ENCODE measurements at places on chromosomes 6 and 20. TPM values are rescaled to one million over a fixed set of nuclear protein-coding genes. Genes with fewer than 3 reads are reported as not detected.

- no peak for DNase-seq
These were observed 290.0 kb upstream of the SUPT3H start for GRCh38 chr6:45667766-45668165.

- DNase-seq: no peak
These were observed 38.9 kb upstream of the KCNK5 start for GRCh38 chr6:39268171-39268570.

Gene PPP1R14C
- polyA plus RNA-seq: 21.7 TPM

DNA sequence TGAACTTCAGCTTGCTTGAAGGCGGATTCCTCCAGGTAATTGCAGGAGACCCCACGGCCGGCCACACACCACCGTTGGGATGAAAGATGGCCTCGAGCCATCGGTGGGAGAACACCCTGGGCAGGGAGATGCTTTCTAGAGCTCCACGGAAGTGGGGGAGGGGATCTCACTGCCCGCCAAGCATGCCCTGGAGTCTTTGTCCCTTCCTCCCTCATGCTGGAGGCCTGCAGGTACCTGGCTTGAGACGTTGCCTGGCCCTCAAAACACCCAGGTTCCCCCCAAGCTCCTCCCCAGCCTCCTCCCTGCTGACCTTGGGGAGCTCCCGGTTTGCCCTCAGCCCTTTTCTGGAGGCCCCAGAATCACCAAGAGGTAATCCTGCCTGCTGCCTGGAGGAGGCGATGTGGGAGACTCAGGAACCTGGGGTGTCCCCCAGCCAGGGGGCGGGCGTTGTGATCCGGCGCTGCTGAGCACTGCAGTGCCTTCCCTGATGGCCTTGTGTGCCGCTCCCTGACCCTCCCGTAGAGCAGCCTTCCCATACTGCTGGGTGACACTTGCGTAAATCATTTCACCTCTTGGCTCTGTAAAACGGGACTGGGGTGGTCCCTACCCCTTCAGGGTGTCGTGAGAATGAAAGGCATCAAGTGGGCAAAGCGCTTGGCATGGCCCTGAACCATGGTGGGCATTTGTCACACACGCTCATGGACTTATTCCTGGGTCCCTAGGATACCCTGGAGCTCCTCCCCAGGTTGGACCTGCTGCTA lies 91.4 kb downstream of the CEBPB start:
- DNase-seq: no peak

Gene SLC16A10
- 30.3 TPM for polyA plus RNA-seq

Gene SCGN
- polyA plus RNA-seq: 0.22 TPM

GRCh38 chr6:21382821-21383449 lies 210.6 kb upstream of the SOX4 start:
- DNase-seq: no peak

DNA sequence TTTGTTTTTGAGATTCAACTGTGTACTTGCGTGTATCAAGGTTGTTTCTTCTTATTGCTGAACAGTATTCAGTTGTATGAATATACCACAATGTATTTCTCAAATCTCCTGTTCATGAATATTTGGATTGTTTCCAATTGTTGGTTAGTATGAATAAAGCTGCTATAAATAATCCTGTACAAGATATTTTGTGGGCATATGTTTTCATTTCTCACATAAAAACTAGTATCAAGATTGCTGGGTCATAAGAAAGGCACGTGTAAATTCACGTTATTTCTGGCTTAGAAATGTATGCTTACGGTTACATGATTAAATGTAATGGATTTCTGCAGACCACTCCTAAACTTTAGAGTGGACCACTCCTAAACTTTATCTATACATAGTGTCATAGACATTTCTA lies 96.6 kb downstream of the BTBD3 start:
- no peak for DNase-seq

Gene TOX2
- 2.7 TPM for polyA plus RNA-seq

Gene PACRG
- polyA plus RNA-seq: 14.2 TPM

- no peak for DNase-seq
These were observed 37.1 kb downstream of the PHF3 start for GRCh38 chr6:63672582-63673129.

Gene PAX1
- 0.06 TPM for polyA plus RNA-seq

Gene SPAG4
- polyA plus RNA-seq: 4.9 TPM

- no peak for DNase-seq
These were observed 182.7 kb upstream of the OLIG3 start for GRCh38 chr6:137676888-137677287.

DNA sequence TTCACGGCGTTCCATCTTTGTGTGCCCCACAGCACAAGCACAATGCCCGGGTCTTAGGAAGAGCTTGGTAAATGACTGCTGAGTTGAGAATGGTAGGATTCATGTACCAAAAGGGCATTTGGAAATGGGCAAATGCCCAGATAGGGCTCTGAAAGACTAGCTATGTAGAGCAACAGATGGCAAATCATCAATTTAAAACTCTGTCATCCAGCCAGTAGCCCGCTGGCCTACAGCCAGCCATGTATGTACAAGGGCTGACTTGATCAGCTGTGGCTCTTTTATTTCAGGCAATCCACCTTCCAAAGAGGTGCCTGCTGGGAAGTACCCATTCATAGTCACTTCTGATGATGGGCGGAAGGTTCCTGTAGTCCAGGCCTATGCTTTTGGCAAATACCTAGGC lies 35.1 kb downstream of the NT5E start:
- no peak for DNase-seq

DNA sequence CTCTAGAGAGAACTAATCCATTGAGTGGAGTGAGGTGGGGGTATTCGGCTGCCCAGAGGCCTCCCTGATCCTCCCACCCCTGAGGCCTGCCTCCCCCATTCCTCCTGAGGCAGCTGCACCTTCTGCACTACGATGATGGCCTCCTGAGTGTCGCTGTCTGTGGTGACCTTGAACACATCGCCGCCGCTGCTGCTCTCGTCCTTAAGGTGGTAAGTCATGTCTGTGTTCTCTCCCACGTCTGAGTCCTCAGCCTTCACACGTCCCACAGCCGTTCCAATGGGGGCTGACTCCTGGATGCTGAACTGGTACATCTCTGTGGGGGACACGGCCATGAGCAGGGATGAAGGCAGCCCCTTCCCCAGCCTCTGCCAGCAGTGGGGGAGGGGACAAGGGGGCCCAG lies 94.8 kb downstream of the CD40 start:
- no peak for DNase-seq

GRCh38 chr6:159119791-159120190 lies 49.4 kb upstream of the FNDC1 start:
- DNase-seq: no peak

DNA sequence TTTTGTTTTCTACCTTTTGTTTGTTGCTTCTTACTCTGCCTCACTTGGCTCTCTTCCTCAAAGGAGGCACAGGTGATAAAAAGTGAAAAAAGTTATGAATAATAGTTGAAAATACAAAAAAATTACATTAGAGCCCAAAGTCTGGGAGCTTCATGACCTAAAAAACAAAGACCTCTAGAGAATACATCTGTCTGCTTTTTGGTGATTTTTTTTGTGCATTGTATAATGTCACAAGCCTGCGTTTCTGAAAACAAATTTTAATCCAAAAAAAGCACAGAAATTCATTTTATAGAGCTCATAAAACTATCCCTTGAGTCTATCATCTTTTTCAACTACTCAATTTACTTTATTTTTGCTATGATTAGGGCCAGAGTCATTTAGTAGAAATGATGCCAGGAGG lies 41.4 kb upstream of the ARHGAP18 start:
- DNase-seq: no peak

- DNase-seq: no peak
These were observed 7.7 kb upstream of the ZNF334 start for GRCh38 chr20:46520976-46521579.

- no peak for DNase-seq
These were observed 18.5 kb downstream of the GSTA4 start for GRCh38 chr6:52976591-52977035.

GRCh38 chr6:110524305-110524704 lies 47.9 kb upstream of the SLC22A16 start:
- DNase-seq: no peak

Gene DCDC2
- polyA plus RNA-seq: 145 TPM

- no peak for DNase-seq
These were observed 11.7 kb upstream of the MAPK13 start for GRCh38 chr6:36118550-36119107.

Gene CALHM4
- polyA plus RNA-seq: 0.88 TPM

DNA sequence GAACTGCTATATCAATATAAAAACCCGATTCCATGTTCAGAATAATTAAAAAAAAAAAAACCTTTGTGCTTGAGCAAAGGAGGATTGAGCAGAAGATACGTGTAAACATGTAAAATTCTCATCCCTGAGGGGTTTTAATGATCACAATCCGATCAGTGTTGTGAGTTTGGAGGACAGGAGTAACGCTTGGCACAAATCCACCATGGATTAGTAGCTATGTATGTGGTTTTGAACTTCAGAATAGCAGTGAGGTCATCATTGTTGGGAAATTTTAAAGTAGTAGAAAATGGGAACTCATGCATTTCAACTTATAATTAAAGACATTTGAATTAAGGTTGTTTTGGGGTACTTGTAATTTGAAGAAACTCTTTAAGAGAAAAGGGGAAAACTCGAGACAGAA lies 203.2 kb downstream of the RPS12 start:
- DNase-seq: no peak

DNA sequence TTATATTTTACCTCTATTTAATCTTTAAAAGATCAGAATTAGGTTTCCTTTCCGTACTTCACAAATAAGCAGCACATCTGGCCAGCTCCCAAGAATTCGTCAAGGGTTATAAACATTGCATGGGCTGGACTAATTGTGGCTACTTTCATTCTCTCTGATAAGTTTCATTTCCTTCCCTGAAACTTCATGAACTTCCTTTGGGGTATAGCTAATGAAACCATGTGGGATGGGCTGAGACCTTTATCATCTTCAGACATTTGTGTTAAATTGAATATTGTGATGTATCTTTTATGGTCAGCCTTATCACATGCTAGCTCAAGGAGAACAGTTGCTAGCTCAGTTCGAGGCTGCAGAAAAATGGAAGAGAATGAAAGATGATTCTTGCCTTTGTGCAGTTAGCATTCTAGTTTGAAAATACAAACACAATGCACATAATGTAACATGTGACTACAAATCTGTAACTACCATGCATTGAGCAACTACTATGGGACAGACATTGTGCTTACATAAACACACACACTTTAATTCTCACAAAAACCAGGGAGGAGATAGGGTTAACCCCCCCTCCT lies 1.7 kb upstream of the GMPR start:
- peak; percentile 86 for DNase-seq

DNA sequence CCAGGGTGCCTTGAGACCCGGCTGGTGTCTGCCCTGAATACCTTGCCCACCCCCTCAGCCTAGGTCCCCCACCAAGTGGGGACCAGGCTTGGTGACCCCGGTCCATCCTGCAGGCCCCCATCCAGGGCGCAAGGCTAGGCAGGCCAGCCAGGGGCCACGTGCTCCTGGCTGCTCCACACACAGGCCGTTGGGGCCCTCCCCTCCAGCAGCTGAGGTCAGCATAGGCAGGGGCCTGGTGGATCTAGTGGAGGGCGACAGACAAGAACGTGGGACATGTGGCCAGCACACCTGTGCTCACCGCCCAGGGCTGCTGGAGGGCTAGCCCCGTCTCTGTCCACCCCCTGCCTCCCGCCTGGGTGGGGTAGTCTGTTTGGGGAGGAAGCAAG lies 7.5 kb upstream of the HRH3 start:
- no peak for DNase-seq

Gene GNAS-AS1
- 1.4 TPM for polyA plus RNA-seq

DNA sequence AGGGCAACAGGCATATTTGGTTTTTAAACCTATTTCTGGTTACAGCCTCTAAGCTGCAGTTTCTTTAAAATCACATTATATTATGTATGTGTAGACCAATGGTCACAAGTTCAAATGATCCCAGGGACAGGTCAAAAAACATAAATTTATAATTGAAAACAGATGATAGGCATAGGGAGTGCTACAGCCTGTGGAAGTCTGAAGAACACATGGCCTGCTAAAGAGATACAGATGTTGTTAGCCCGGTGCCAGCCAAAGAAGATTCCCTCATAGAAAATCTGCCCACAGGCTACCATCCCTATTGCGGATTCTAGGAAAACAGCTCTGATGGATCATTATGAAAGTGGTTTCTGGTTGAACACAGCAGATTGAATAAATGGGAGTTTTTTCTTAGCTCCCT lies 65.3 kb downstream of the NRSN1 start:
- DNase-seq: no peak

Gene OOEP
- polyA plus RNA-seq: 0.38 TPM

Gene XKR7
- 0.36 TPM for polyA plus RNA-seq

GRCh38 chr6:41682497-41683272 lies 44.4 kb downstream of the MDFI start:
- no peak for DNase-seq

- no peak for DNase-seq
These were observed 379.3 kb downstream of the MAFB start for GRCh38 chr20:40309731-40310130.

GRCh38 chr6:77231438-77232305 lies 231.6 kb downstream of the HTR1B start:
- no peak for DNase-seq

Gene BNIP5
- polyA plus RNA-seq: 0.11 TPM

DNA sequence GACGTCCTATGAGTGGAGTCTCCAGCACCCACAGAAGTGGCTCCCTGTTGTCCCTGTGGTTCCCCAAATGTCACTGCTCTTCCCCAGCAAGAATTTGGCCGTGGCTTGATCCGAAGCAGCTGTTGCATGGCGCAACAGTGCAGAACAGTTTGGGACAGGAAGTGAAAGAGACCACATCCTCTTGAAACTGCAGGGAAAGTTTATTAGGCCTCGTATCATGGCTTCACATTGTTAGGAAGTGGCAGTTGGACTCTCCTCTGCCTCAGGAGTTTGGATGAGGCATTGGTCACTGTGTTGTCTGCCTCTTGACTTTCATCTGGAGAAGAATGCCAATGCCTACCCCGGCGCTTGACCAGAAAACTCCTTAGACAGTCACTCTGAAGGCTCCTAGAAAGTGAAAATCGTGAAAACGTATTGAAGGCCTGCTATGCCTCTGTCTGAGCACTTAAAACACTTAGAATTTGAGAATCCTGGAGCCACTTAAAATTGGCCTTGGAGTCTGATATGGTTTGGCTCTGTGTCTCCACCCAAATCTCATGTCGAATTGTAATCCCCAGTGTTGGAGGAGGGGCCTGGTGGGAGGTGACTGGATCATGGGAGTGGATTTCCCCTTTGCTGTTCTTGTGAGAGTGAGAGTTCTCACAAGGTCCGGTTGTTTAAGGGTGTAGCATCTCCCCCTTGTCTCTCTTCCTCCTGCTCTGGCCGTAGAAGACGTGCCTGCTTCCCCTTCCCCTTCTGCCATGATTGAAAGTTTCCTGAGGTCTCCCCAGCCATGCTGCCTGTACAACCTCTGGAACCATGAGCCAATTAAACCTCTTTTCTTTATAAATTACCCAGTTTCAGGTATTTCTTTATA lies 334.9 kb upstream of the JARID2 start:
- DNase-seq: no peak

GRCh38 chr6:114203460-114203859 lies 139.4 kb downstream of the HS3ST5 start:
- no peak for DNase-seq

Gene PHACTR3
- 10.5 TPM for polyA plus RNA-seq

Gene GGTLC1
- polyA plus RNA-seq: 0.14 TPM

GRCh38 chr20:24995741-24996448 lies 3.3 kb upstream of the APMAP start:
- no peak for DNase-seq

GRCh38 chr20:6558341-6558740 lies 209.1 kb upstream of the BMP2 start:
- no peak for DNase-seq

Gene SF3B5
- polyA plus RNA-seq: 119 TPM

- DNase-seq: no peak
These were observed 68.3 kb upstream of the KIF16B start for GRCh38 chr20:16641511-16642023.

All from renal cortex interstitium (tissue), 15 donors.